ENCODE measurements at places on chromosomes 11 and 22. TPM values are rescaled to one million over a fixed set of nuclear protein-coding genes. Genes with fewer than 3 reads are reported as not detected.

DNA sequence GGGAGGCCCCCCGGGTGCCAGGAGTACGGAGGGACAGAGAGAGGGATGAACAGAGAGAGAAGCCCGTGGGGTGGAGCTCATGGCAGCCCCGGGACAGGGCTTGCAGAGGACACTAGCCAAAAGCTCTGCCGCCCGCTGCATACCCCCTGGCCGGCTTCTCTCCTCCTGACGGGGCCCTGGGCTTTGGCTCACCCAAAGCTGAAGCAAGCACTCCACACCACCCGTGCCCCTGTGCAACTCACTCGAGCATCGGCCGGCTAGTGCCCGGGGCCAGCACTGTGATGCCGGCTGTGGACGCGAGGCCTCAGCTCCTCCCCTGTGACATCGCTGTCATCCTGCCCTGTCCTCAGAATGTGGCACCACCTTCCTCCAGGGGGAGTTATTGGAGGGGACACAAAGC is 429.6 kb downstream of the BRD1 start:
- no peak overlapping the region for H3K4me3 ChIP-seq
- H3K27me3 ChIP-seq: no peaks in the 10 kb centered on the region
- no peaks in the 10 kb centered on the region for H3K4me1 ChIP-seq

DNA sequence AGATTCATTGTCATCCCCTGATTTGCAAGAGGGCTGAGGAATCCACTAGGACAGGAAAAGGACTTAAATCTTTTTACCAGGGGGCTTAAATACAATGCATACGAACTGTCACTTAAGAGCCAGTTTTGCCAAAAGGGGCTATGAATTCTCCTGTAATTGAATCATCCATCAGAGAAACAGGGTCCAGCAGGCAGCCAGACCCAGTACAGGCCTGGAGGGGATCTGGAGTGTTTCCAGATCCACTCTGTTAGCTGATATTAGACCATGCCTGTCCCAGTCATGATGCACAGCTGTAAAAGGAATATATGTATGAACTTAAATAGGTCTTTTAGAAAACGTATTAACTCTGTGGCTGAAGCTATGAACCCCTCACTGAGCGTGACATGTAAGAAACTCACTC is 53.8 kb upstream of the PRSS23 start:
- DNase-seq: no peak
- H3K27ac ChIP-seq: no peak overlapping the region
- H3K4me1 ChIP-seq: no peaks in the 10 kb centered on the region
- H3K4me3 ChIP-seq: no peak overlapping the region
- H3K27me3 ChIP-seq: no peaks in the 10 kb centered on the region

SMC1B gene
- not detected for total RNA-seq

MYBPC3 gene
- not detected for total RNA-seq

CLCF1 gene
- total RNA-seq: 0.57 TPM
